ENCODE measurements at places on chromosomes 4 and X.

DNA sequence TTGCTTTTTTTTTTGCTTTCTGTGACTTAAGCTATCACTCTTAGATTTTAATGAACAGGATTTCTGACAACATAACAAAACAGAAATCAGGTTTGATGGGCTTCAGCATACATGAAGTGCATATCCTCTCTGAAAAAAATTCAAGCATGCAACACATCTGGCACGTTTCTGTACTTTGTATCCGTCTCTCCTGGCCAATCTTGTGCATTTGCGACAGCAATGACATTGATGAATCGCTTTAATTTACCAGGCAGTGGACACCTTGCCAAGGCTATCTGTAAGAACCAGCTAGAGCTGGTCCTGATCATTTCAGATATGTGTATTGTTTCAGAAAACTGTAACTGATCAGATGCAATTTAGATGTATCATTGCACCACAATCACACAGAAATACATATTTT is 93.3 kb downstream of the CCSER1 start:
- no peaks in the 10 kb centered on the region for H3K36me3 ChIP-seq
- no peak overlapping the region for H3K27ac ChIP-seq
- peaks cover 6% of the 10 kb centered on the region for H3K4me1 ChIP-seq
- H3K27me3 ChIP-seq: no peaks in the 10 kb centered on the region
- no peak for DNase-seq

- peaks cover 4% of the 10 kb centered on the region for H3K27me3 ChIP-seq
- DNase-seq: no peak
- no peaks in the 10 kb centered on the region for H3K4me1 ChIP-seq
- H3K27ac ChIP-seq: no peak overlapping the region
- H3K36me3 ChIP-seq: peaks cover 5% of the 10 kb centered on the region
Measured at GRCh38 chr4:42609051-42609450, 47.9 kb downstream of the ATP8A1 start.

GRCh38 chrX:46236411-46236810 is 308.8 kb downstream of the ZNF674 start:
- H3K27me3 ChIP-seq: no peaks in the 10 kb centered on the region
- H3K36me3 ChIP-seq: no peaks in the 10 kb centered on the region
- no peak for DNase-seq
- H3K4me1 ChIP-seq: no peaks in the 10 kb centered on the region

- H3K27ac ChIP-seq: no peak overlapping the region
- peaks cover 16% of the 10 kb centered on the region for H3K36me3 ChIP-seq
- H3K27me3 ChIP-seq: peaks cover 1% of the 10 kb centered on the region
Measured at GRCh38 chr4:118758293-118758692, 73.1 kb downstream of the METTL14 start.

DNA sequence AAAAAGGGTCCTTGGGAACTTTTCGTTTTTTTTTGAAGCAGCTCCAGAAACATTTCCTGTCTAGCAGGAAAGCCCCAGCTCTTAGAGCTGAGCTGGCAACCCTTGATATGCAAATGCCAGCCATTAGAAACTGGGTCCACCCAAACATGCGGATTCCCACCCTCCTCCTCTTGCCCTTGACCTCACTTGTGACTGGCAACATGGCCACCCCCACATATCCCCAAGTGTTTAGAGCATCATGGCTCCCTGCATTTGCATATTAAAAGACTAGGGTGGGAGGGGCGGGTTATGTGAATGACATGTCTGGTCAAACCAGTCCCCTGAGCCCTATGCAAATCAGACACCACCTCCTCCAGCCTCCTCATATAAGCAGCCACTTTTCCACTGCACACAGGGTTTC is 671.1 kb downstream of the FAT4 start:
- H3K27ac ChIP-seq: no peak overlapping the region
- no peak for DNase-seq
- no peak overlapping the region for H3K4me3 ChIP-seq
- no peaks in the 10 kb centered on the region for H3K27me3 ChIP-seq

- H3K27ac ChIP-seq: no peak overlapping the region
- H3K36me3 ChIP-seq: no peaks in the 10 kb centered on the region
- H3K27me3 ChIP-seq: peaks cover 1% of the 10 kb centered on the region
- peaks cover 3% of the 10 kb centered on the region for H3K4me1 ChIP-seq
Measured at GRCh38 chr4:96784336-96784735, 944.4 kb downstream of the PDHA2 start.

GRCh38 chr4:140851032-140851636 is 94.9 kb upstream of the TBC1D9 start:
- no peak overlapping the region for H3K27ac ChIP-seq
- H3K27me3 ChIP-seq: no peaks in the 10 kb centered on the region
- H3K4me1 ChIP-seq: peaks cover 4% of the 10 kb centered on the region

DNA sequence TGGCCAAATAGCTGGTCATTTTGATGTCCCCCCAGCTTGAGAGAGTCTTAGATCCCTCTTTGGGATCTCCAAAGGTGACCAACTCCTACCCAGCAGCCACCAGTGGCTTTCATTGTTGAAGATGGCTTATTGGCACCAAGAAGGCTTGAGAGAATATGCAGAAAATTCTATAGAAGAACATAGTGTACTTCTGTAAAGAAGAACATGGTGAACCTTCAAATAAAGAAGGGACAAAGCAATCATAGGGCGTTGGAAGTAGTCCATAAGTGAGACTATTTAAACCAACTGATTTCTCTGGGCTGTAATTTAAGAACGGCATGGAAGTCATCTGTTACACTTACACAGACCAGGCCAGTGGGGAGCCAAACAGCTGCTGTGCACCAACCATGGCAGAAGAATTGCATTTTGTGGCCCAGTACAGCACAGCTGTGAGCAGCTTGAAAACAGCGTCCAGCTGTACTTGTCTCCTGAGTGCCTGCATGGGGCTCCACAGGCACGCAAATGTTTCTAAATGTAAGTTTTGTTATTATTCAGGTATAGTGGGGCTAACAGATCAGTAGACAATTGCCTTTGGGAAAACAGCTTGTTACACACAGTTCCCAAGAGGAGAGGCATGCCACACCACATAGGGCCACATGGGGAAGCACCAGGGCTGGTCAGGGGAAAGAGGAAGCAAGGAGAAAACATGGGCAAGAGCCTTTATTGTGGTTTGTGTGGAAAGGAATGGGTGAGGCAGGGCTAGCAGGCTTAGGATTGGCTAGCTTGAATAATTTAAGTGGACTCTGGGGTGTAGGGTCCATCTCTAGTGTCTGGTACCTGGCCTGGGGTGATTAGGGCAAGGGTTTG is 125.0 kb downstream of the ARHGAP6 start:
- H3K27ac ChIP-seq: no peak overlapping the region
- H3K4me3 ChIP-seq: no peak overlapping the region
- peaks cover 2% of the 10 kb centered on the region for H3K27me3 ChIP-seq
- no peak for DNase-seq
- H3K36me3 ChIP-seq: no peaks in the 10 kb centered on the region
- H3K4me1 ChIP-seq: no peaks in the 10 kb centered on the region

- H3K27ac ChIP-seq: no peak overlapping the region
- H3K4me1 ChIP-seq: peaks cover 27% of the 10 kb centered on the region
- H3K27me3 ChIP-seq: peaks cover 8% of the 10 kb centered on the region
- peaks cover 20% of the 10 kb centered on the region for H3K36me3 ChIP-seq
- no peak for DNase-seq
Measured at GRCh38 chrX:49000636-49001035, 1.4 kb downstream of the GRIPAP1 start.

GRCh38 chr4:184039963-184040383 is 134.9 kb downstream of the STOX2 start:
- H3K27ac ChIP-seq: no peak overlapping the region
- no peak overlapping the region for H3K4me3 ChIP-seq
- H3K36me3 ChIP-seq: peaks cover 3% of the 10 kb centered on the region

- no peak overlapping the region for H3K27ac ChIP-seq
- peaks cover 6% of the 10 kb centered on the region for H3K4me1 ChIP-seq
- no peak for DNase-seq
Measured at GRCh38 chr4:622071-622995, 3.0 kb upstream of the PDE6B start.

Measured in endothelial cell (in vitro differentiated cells).